ENCODE measurements at places on chromosomes 3 and 15.

- DNase-seq = no peak
Measured at GRCh38 chr3:22671848-22672247, 531.3 kb upstream of the UBE2E2 start.

- DNase-seq = no peak
Measured at GRCh38 chr3:10164546-10165393, at the start of gene IRAK2. Gene IRAK2 (plus strand): TSS chr3:10164919. CDS start chr3:10164955, 36 bp downstream.

DNA sequence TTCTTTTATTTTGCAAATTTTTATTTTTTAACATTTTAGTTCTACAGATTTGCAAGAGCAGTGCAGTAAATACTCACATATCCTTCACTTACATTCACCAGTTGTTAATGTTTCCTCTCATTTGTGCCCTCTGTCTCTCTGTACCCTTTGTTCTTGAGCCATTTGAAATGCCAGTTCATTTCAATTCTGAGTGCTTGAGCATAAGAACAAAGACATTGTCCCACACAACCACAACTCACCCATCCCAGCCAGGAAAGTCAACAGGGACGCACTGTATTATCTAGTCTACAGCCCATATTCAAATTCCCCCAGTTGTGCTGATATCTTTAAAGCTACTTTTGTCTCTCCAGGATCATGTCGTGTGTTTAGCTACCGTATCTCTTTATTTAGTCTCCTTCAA is 141.4 kb upstream of the SLC6A11 start:
- DNase-seq = no peak

- DNase-seq = no peak
Measured at GRCh38 chr3:112320691-112321090, 12.3 kb upstream of the CD200 start.

DNA sequence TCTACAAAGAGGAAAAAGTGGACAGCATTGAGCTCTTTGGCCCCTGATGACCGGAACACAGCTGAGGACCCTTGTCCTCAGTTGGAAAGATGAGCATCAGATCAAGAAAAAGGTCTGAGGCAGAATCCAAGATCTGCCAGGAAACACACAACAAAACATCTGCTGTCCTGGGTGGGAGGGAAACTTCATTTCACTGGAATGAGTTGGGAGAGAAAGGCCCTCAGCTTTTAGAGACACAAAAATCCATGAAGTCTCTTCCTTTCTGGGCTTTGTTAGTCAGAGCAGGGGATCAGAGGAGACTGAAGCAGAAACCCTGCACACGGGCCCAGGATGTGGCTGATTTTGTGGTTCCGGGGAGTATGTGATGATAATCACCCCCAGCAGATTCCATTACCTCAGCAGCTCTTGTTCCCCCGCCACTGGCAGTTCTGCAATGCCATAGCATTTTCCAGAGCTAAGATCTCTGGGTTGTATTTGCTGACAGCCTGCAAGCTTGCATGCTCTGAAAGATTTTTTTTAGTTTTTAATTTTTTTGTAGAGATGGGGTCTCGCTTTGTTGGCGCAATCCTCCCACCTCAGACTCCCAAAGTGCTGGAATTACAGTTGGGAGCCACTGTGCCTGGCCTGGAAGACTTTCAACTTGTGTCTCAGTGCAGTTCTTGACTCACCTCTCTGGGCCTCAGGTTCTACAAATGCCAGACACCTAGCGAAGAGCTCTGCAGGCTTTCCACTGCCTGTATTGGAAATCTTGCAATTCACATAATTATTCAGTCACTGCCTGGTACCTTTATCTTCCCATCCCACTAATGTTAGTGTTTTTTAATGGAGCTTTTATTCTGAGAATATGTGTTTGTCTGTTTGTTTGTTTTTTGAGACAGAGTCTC is 5.8 kb upstream of the TATDN2 start:
- no peak for DNase-seq

DNA sequence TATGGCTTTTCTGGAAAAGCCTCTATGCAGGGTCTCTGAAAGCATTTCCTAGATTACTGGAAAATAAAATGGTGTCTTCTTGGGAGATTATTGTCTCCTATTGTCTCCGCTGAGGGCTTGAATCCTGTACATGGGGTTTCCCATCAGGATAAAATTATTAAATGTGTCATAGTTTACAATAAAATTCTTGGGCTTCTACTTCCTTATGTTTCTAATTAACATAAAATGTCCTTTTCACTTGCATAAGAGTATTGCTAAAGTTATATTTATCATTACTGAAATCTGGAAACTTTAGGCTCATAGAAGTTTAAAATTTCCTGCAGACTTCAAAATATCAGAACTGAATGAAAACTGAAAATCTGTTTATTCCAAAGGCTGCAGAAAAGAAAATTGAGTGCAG is 595.5 kb upstream of the AGTR1 start:
- DNase-seq = no peak

GRCh38 chr3:24494618-24495325 is at the start of gene THRB:
Gene THRB (minus strand): TSS chr3:24494850.
- no peak for DNase-seq

GRCh38 chr3:195916291-195916690 is 7.9 kb upstream of the TNK2 start:
- no peak for DNase-seq

DNA sequence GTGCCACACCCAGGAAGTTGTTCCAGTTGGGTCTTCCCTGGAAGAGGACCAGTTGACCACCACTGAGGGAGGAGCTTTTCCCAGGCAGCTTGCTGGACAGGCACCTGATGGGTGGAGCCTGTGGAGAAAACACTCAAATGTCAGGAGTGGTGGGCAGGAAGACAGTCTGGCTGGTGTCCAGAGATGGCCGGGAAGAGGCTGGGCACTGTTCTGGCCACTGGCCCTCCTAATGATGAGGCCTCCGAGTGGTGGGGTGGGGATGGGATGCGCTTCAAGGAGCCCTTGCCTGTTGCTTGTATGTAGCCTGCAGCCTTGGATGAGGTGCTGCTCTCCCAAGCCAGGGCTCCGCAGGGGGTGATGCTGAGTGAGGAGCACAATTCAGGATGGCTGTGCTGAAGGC is 12.3 kb downstream of the PLEKHO2 start:
- DNase-seq = no peak

- DNase-seq = peak; percentile 85
Measured at GRCh38 chr3:108713816-108714215, 43.4 kb downstream of the RETNLB start.

- DNase-seq = no peak
Measured at GRCh38 chr15:80494756-80495155, 90.6 kb downstream of the ARNT2 start.

Measured in DMS153 (cell line).